ENCODE measurements at places on chromosomes 12 and 14. TPM values are rescaled to one million over a fixed set of nuclear protein-coding genes. Genes with fewer than 3 reads are reported as not detected.

Gene SLC7A7
- total RNA-seq, result not detected

Gene KRT5
- 0.23 TPM for total RNA-seq

DNA sequence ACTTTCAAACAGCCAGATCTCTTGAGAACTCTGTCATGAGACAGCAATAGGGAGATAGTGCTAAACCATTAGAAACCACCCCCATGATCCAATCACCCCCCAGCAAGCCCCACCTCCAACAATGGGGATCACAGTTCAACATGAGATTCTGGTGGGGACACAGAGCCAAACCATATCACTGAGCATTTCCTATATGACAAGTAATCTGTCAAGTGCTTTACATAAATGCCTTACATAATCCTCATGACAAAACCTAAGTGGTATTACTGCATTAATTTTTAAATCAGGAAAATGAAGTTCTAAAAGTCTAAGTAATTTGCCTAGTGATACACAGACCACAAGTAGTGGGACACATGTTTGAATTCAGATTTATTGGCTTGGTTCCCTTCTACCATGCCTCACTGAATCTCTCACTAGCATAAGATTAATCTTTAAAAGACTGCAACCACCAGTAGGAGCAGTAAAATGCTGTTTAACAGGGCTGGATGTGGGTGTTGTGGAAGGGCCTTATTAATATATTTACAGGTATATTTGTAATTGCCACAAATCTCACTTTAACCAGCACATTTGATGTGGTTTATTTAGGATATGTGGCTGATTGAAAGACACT is 323.1 kb upstream of the FBXO33 start:
- DNase-seq, result no peak

Gene CRIP1
- not detected for total RNA-seq

Gene PSEN1
- total RNA-seq, result 13.7 TPM

GRCh38 chr14:41604721-41605531 is 1.8 kb upstream of the LRFN5 start:
- peak; percentile 29 for DNase-seq

DNA sequence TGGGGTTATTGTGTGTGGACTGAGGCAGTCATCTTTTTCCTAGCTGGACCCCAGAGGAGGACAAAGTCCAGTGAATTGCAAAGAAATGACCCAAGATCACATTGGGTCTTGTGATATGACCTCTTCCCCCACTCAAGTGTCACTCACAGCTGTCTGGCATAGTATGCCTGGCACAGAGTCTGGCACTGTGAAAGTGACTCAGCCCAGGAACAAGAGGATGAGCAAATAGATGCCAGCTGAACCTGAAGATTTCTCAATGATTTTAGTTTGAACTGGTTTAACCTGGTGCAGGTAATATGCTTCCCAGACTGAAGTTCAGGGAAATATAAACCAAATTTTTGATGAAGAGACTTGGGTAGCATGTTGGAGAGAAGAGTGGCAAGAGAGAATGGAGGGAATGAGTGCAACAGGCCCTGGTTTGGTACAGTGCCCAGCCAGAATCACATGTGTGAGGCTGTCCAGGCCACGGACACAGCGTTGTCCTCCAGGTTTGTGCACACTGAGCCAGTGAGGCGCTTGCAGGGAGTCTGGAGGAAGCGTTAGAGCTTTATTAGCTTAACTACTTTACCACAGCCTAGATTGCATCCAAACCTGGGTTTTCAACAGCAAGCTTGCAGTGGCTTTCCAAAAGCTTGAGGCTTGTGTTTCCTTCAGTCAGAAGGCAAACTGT is 332.9 kb downstream of the NUAK1 start:
- DNase-seq, result no peak

- no peak for DNase-seq
Measured at GRCh38 chr12:131123817-131124216, 170.1 kb downstream of the ADGRD1 start.

GRCh38 chr14:73717266-73717665 is 3.1 kb upstream of the PNMA1 start:
- no peak for DNase-seq

Gene ALDH2
- total RNA-seq, result 55.8 TPM

- DNase-seq, result no peak
Measured at GRCh38 chr14:22551605-22551997, 37.4 kb downstream of the DAD1 start.

- DNase-seq, result no peak
Measured at GRCh38 chr12:85740186-85740585, 96.0 kb downstream of the RASSF9 start.

DNA sequence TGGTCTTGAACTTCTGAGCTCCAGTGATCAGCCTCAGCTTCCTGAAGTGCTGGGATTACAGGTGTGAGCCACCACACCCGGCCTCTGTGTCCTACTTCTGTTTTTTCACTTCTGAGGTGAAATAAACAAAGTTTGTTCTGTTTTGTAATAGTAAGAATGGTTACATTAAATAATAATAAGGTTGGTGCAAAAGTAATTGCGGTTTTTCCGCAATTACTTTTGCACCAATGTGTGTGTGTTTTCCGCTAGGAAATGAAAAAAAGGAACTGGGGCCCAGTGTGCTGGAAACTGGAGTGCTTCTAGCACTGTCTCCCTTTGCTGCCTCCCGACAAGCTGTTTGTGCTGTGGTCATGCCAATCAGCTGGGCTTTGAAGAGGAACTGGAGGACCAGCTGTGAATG is 140.9 kb downstream of the NTS start:
- DNase-seq, result no peak

Gene FAM181A
- not detected for total RNA-seq

Gene PRPH
- 7.1 TPM for total RNA-seq
